AG09309 (cell line): ENCODE measurements at places on chromosomes 11 and 22.

DNA sequence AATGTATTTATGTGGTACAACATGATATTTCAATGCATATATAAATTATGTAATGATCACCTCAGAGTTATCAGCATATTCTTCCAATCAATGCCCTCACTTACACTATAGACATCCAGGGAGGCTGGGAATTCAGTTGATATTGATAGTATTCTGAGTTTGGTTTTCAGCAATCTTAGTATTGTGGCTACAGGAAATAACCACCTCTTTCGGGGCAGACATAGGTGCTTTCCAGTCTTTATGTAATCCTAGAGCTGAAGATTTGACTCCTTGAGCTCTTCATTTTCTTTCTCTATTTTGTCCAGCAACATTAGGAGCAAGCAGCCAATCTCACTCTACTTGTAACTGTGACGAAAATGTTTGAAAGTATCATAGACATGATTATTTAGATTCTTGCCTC lies 712.7 kb upstream of the KIRREL3 start:
- DNase-seq = no peak

DNA sequence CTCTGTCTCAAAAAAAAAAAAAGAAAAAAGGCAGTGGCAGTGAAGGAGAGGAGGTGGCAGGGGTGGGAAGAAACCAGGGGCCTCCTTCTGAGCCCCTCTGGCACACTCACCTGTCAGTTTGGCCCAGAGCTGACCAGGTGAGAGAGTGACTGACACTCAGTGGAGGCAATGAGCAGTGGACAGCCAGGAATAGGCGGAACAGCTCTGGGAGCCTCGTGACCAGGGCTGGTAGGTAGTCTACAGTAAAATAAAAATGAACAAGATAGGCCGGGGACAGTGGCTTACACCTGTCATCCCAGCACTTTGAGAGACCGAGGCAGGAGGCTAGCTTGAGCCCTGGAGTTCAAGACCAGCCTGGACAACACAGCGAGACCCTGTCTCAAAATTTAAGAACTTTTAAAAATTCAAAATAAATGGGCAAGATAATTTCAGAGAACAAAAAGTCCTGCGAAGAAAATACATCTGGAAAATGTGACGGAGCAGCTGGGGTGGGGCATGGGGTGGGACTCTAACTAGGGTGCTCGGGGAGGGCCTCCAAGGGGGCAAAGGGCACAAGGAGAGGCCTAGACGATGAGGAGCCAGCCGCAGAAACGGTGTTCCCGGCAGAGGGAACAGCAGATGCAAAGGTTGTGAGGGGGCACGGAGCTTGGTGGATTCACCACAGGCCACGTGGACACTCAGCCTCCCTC lies 3.8 kb upstream of the PDXP start:
- DNase-seq = no peak

GRCh38 chr11:11243209-11243589 lies 109.9 kb downstream of the CSNK2A3 start:
- DNase-seq = no peak

DNA sequence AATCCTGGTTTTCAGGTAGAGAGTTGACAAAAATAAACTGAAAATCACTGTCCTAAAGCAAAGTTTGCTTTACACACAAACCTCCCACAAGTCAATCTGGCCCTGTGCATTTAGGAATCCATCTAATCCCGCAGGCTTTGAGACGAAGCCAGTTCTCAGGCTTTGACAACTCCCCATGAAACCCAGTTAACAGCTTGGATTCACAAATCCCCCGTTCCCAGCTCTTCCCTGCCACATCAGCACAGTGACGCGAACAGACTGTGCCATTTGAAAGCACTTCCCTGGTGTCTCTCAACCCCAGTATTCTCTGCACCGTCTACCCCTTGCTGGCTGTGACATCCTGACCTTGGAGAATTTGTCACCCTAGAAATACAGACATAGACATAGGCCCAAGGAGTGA lies 117.8 kb downstream of the OPCML start:
- no peak for DNase-seq

DNA sequence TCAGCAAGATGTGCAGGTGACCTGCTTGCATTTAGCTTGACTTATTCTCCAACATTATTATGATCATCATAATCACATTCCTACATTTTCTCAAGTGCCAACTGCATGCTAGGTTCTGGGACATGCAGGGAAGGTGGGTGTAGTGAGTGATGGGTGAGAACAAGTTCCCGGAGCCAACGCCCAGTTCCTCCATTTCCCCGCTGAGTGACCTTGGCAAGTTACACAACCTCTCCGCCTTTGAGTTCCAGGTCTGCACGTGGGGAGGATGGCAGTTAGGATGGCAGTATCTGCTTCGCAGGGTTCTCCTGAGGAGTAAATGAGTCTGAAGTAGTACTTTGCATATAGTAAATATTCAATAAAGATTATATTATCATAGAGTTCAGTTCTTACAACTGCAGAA lies 140.3 kb downstream of the GRIK4 start:
- no peak for DNase-seq

- no peak for DNase-seq
Measured at GRCh38 chr11:127059750-127060149, 59.2 kb upstream of the KIRREL3 start.

DNA sequence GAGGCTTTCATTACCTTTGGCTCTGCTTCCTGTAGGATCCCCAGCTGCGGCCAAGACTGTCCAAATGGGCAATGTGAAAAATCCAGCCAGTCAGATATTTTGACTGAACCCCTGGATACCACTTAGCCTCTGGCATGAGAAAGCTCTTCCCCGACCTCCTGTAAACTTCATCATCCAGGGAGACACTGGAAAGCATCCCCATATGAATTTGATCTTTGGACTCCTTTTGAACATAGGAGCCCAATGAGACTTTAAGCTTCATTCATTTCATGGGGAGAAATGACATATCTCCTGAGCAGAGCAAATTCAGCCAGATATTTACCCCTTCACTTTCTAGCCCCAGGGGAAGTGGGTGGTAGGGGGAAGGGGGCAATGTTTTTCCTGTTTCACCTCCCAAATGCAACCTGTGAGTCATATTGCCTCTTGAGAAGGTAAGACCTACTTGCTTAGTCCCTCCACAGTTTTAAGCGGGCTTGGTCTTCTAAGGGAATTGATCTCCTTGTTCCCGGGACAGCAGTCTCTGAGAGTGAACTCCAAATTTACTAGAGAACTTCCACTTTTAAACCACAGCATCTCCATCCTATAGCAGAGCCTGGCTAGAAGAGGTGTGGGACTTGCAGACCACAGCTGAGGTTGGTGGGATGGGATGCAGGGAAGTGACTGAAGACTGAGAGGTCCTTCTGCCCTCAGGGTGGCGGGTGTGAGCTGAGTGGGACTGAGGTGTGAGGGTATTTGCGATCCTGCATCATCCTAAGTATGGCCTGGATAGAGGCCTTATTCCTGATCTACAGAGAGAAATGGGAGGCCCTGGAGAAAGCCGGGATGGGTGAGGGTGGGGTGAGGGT lies 20.3 kb upstream of the POU2AF1 start:
- no peak for DNase-seq
